ENCODE measurements at places on chromosomes 1 and 21.

GRCh38 chr1:31013187-31013864 lies 52.2 kb downstream of the PUM1 start:
- no peak overlapping the region for H3K4me3 ChIP-seq
- H3K36me3 ChIP-seq, result peaks cover 58% of the 10 kb centered on the region
- H3K27ac ChIP-seq, result peak overlapping the region; percentile 56
- H3K27me3 ChIP-seq, result no peaks in the 10 kb centered on the region
- ATAC-seq, result no peak

DNA sequence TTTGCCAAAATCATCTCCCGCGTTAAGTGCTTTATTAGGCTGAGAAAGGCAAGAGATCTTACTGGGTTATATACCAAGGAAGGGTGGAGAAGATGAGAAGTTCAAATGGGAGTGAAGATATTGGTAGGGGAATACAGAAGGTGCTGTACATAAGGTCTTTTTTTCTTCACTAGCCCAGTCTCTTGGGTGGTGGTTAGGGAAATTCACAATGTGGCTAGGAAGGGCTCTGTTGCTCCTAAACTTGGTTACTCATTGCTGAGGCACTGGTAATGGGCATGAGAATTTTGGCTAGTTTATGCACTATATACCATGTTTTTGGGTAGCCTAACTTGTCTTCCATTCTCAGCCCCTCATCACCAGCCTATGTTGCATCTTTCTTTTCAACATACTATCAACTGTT lies 50.6 kb downstream of the LHX4 start:
- no peak overlapping the region for H3K4me3 ChIP-seq
- no peaks in the 10 kb centered on the region for H3K27me3 ChIP-seq
- H3K27ac ChIP-seq, result no peak overlapping the region
- H3K4me1 ChIP-seq, result no peaks in the 10 kb centered on the region
- H3K36me3 ChIP-seq, result peaks cover 63% of the 10 kb centered on the region

- H3K4me1 ChIP-seq, result peaks cover 11% of the 10 kb centered on the region
- peak; percentile 81 for ATAC-seq
- H3K36me3 ChIP-seq, result no peaks in the 10 kb centered on the region
- no peak overlapping the region for H3K4me3 ChIP-seq
- H3K27ac ChIP-seq, result no peak overlapping the region
Observed at GRCh38 chr21:42614811-42615351, 38.5 kb upstream of the PDE9A start.

- no peaks in the 10 kb centered on the region for H3K4me1 ChIP-seq
- H3K27me3 ChIP-seq, result peaks cover 14% of the 10 kb centered on the region
- H3K4me3 ChIP-seq, result no peak overlapping the region
- no peak overlapping the region for H3K27ac ChIP-seq
- no peak for ATAC-seq
Observed at GRCh38 chr1:158087320-158087927, 93.3 kb upstream of the CD1D start.

GRCh38 chr1:41430582-41430981 lies 53.9 kb downstream of the EDN2 start:
- no peak for ATAC-seq
- no peaks in the 10 kb centered on the region for H3K4me1 ChIP-seq
- H3K36me3 ChIP-seq, result no peaks in the 10 kb centered on the region
- H3K4me3 ChIP-seq, result no peak overlapping the region
- H3K27me3 ChIP-seq, result peaks cover 26% of the 10 kb centered on the region

DNA sequence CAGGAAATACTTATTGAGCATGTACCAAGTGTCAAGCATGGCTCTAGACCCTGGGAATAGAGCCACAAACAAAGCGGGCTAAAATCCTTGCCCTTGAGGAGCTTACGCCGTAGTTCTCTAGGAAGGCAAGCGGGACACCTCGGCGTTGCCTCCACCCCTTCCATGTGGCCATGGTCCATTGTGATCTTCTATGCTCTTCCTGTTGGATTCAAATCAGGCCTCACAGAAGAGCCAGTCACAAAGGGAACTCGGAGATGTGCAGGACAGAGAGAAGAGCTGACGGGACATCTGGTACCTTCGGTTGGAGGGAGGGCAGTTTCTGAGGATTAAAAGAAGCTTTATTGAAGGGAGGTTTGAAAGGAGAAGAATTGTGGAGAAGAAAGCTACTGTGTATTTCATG lies 129.3 kb downstream of the TMEM53 start:
- no peak for ATAC-seq
- H3K4me3 ChIP-seq, result no peak overlapping the region
- no peak overlapping the region for H3K27ac ChIP-seq
- no peaks in the 10 kb centered on the region for H3K4me1 ChIP-seq
- peaks cover 49% of the 10 kb centered on the region for H3K27me3 ChIP-seq
- H3K36me3 ChIP-seq, result no peaks in the 10 kb centered on the region

DNA sequence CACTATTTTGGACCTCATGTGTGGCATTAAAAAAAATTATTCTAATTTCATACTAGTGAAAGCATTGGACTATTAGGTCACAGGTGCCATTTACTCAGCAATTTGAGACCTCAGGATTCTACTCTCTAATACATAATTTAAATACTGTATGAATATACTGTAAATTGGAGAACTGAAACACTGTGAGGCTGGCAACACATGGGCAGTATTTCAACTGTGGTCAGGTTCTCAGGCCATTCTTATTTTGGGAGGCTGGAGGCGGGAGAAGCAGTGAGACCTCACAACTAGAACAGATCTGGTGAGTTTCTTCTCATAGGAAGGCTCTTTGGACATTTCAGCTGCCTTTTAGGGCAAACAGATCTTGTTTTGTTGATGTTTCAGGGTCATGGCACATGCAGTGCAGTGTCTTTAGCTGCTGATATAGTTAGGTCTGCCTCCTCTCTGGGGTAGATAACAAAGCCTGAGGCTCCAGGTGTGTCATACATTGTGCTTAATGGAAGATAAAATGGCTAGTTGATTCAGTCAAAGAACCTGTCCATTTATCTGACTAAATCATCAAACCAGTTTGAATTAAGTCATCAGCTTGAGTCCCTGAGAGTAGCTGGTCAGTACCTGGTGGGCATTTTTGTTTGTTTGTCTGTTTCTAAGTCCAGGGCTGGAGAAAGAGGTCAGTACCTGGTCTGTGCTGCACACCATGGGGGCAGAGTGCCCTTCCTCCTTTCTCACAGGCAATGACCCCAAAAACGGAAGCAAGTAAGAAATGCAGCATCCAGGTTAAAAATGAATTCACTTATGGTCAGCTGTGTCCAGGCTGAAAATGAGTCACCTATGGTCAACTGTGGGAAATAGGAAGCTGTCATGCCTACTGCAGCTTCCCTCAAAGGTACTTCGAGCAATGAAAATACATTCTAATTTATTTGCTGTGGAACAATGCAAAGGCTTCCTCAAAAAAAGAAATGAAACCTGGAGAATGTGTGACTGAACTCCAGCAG lies 216.2 kb downstream of the SDCCAG8 start:
- peaks cover 6% of the 10 kb centered on the region for H3K4me1 ChIP-seq
- H3K27ac ChIP-seq, result no peak overlapping the region
- peaks cover 18% of the 10 kb centered on the region for H3K36me3 ChIP-seq
- no peak for ATAC-seq
- no peaks in the 10 kb centered on the region for H3K27me3 ChIP-seq

DNA sequence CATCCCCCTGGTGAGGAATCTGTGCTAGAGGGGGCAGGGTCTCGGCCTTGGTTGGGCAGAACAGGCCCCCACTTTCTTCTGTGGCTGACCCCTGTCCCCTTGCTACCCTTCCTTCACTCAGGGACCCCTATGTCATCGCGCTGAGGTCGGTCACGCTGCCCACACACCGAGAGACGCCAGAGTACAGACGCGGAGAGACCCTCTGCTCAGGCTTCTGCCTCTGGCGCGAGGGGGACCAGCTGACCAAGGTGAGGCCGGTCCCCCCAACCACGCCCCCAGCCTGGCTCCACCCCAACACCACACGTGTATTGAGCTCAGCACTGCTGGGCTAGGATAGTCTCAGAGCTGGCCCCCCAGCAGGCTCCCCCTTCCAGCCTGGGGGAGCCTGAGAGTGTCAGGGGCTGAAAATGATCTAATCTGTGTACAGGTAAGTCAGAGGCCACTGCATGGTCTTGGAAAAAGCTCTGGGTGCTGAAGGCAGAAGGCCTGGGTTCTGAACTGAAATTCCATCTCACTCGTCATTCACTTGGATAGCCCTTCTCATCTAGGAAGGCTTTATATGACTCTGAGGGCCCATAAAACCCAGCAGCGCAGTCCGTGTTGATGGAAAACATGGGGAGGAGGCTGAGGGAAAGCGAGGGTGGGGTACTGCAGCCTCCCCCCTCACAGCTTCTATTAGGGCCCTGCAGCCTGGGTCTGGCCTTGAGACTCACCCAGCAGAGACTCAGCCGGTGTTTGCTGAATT lies 15.3 kb downstream of the FAM151A start:
- H3K27me3 ChIP-seq, result no peaks in the 10 kb centered on the region
- H3K4me1 ChIP-seq, result peaks cover 9% of the 10 kb centered on the region
- no peak overlapping the region for H3K27ac ChIP-seq
- no peak for ATAC-seq

DNA sequence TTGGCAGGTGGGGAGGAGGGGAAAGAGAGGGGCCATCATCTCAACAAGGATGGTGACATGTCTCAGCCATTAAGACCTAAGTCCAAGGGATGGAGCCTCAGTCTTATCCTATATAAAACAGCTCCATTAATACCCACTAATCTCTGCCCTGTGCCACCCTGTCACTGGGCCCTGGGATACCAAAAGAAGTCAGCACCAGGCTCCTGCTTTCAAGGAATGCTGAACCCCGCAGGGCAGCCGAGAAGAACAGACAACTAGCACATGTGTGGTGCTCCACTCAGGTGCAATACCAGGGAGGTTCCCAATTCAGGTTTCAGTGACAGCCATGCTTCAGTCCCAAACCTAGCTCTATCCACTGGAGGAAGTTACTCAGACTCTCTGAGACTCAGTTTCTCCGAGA lies 128.4 kb downstream of the GRIK3 start:
- H3K27me3 ChIP-seq, result peaks cover 19% of the 10 kb centered on the region
- H3K27ac ChIP-seq, result no peak overlapping the region

DNA sequence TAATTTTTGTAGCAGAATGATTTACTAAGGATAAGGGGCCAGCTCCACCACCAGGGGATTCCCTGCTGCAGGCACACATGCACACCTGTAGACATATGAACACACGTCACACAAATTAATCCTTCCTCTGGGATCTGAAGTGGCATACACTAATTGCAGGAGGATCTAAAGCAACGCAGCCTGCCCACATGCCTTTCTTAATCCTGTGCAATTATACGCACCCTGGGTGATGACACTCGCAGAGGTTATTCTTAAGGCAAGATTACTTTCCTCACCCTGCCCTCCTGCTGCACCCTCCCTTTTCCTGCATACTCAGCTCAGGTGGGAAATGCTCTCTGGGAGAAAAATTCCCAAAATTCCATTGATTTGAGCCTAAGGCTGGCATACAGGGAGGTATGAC lies 7.5 kb upstream of the LORICRIN start:
- H3K4me3 ChIP-seq, result no peak overlapping the region
- no peak overlapping the region for H3K27ac ChIP-seq
- no peaks in the 10 kb centered on the region for H3K36me3 ChIP-seq
- peaks cover 4% of the 10 kb centered on the region for H3K4me1 ChIP-seq
- peaks cover 21% of the 10 kb centered on the region for H3K27me3 ChIP-seq

- no peak for ATAC-seq
- no peak overlapping the region for H3K4me3 ChIP-seq
- no peak overlapping the region for H3K27ac ChIP-seq
- no peaks in the 10 kb centered on the region for H3K36me3 ChIP-seq
- H3K27me3 ChIP-seq, result peaks cover 7% of the 10 kb centered on the region
Observed at GRCh38 chr1:201653233-201653632, 114.3 kb downstream of the NAV1 start.

DNA sequence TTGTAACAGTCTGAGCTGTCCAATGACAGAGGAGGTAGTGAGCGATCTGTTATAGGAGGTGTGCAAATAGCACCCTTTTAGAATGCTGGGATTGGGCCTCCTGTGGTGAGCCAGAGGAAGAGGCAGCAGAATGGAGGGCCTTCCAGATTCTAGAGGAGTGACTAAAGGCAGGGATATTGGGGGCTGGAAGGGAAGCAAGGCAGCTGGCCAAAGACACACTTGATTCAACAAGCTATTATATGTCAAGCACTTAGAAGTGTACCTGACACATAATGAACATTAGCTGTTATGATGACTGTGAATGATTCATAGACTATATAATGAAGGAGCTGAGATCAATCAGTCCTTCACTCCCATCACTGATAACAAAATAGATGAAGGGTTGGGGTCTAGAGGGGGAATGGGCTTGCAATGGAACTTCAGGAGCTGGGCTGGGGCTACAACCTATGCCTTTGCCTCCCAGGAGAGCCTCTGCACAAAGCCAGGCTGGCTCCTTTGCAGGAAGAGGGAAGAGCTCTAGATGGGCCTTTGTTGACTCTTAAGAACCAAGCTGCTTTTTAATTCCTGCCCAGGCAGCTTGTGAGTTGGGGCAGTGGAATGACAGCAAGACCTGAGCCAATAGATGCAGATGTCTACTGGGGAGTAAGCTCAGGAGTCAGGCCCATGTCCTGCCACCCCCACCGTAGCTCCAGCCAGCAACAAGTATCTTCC lies 2.3 kb upstream of the MKNK1 start:
- H3K27me3 ChIP-seq, result no peaks in the 10 kb centered on the region
- H3K36me3 ChIP-seq, result peaks cover 41% of the 10 kb centered on the region
- peak overlapping the region; percentile 89 for H3K4me3 ChIP-seq
- H3K4me1 ChIP-seq, result peaks cover 24% of the 10 kb centered on the region
- no peak for ATAC-seq

- H3K4me1 ChIP-seq, result no peaks in the 10 kb centered on the region
- H3K4me3 ChIP-seq, result no peak overlapping the region
- no peak overlapping the region for H3K27ac ChIP-seq
- H3K27me3 ChIP-seq, result peaks cover 38% of the 10 kb centered on the region
- no peak for ATAC-seq
Observed at GRCh38 chr1:229893762-229894444, 173.1 kb upstream of the GALNT2 start.

DNA sequence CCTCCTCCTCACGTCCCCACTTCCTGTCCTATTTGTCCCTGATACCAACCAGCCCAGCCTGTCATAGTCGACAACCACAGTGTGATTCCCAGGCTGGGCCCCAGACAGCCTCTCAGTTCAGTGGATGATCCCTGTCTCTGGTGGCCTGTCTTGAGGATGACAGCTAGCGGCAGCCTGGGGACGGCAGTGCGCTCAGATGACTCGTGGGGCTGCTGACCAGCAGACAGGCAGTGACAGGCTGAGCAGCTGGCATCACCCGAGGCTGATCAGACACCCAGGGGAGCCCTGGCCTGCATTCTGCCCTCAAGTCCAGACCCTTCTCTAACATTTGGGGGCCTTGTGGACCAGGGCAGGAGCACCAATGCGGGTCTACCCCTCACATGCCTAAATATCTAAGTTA lies 21.0 kb downstream of the NKAIN1 start:
- ATAC-seq, result no peak
- H3K4me1 ChIP-seq, result no peaks in the 10 kb centered on the region
- no peak overlapping the region for H3K4me3 ChIP-seq

DNA sequence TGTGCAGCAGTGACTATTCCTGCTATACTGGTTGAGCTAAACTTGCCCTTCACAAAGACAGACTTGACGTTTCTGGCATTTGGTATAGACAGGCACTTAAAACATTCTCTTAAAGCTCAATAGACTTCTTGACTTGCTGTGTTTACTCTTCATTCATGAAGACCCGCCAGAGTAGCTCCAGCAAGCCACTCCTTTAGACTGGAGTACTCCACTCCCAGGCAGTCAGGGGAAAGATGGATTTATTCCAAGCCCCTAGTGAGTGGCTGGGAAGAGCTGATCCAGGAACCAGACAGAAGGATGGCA lies 70.7 kb downstream of the EVA1C start:
- no peaks in the 10 kb centered on the region for H3K27me3 ChIP-seq
- ATAC-seq, result no peak
- no peak overlapping the region for H3K4me3 ChIP-seq
- H3K36me3 ChIP-seq, result peaks cover 18% of the 10 kb centered on the region
- H3K27ac ChIP-seq, result no peak overlapping the region
- H3K4me1 ChIP-seq, result peaks cover 8% of the 10 kb centered on the region

Data from activated T-helper 17 cell treated with anti-CD3 and anti-CD28 coated beads, Interleukin-2, amount 50 U/mL, for 72 hours (primary cell).